Uterus (tissue), 4 donors: ENCODE measurements at places on chromosomes 3 and 15. TPM values are rescaled to one million over a fixed set of nuclear protein-coding genes. Genes with fewer than 3 reads are reported as not detected.

The ST3GAL6 gene
- 11.0 TPM for total RNA-seq

The RASL12 gene
- 65.3 TPM for total RNA-seq

The UBR1 gene
- total RNA-seq = 57.8 TPM

The CGNL1 gene
- total RNA-seq = 23.5 TPM

The EDC3 gene
- 9.4 TPM for total RNA-seq

The THRB gene
- total RNA-seq = 28.2 TPM

The IQCH gene
- total RNA-seq = 3.0 TPM

The SLC9C1 gene
- 1.7 TPM for total RNA-seq

The OXNAD1 gene
- 33.2 TPM for total RNA-seq

The CIDEC gene
- not detected for total RNA-seq

The LRRC2 gene
- total RNA-seq = 10.7 TPM

GRCh38 chr3:152298393-152299248 is 29.9 kb downstream of the MBNL1 start:
- DNase-seq = peak; percentile 81

- DNase-seq = no peak
These were observed 318.0 kb upstream of the CTDSPL start for GRCh38 chr3:37543666-37544065.

- DNase-seq = no peak
These were observed 2.5 kb downstream of the OR4F6 start for GRCh38 chr15:101805605-101806345.

GRCh38 chr3:182920515-182921084 is 59.7 kb downstream of the DCUN1D1 start:
- no peak for DNase-seq

- DNase-seq = no peak
These were observed 105.2 kb upstream of the NR2E3 start for GRCh38 chr15:71705151-71705550.

GRCh38 chr3:108022256-108023150 is 68.3 kb downstream of the CD47 start:
- DNase-seq = no peak

GRCh38 chr3:31132132-31132769 is 237.8 kb upstream of the GADL1 start:
- no peak for DNase-seq

DNA sequence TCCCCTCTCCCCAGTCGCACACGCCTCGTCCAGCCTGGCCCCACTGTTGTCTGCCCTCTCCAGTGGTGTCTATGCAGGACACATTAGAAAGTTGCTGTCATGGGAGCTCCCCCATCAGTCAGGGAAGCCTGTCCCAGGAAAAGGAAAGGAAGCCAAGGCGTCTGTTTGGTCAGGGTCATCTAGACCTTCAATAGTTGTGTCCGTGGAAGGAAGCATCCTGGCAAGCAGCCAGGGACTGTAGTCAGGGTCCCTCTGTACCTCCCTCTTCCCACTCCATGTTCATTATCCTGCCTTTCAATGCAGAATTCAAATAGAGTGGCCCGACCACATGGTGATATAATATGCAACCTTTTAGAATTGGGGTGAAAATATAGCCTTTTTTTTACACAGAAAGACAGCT is 60.7 kb upstream of the RAB6B start:
- no peak for DNase-seq

DNA sequence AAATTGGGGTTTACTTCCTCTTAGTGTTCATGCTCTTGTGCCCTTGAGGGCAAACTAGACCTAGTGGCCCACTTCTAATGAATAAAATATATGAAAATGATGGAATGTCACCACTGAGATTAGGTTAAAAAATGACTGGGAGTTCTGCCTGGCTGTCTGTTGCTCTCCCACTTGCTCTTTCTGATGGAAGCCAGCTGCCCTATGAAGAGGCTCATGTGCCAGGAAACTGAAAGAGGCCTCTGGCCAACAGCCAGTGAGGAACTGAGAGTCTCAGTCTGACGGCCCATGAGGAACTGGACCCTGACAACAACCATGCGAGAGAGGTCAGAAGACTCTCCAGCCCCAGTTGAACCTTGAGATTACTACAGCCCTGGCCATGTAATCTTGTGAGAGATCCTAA is 107.1 kb upstream of the FHIT start:
- DNase-seq = peak; percentile 75

DNA sequence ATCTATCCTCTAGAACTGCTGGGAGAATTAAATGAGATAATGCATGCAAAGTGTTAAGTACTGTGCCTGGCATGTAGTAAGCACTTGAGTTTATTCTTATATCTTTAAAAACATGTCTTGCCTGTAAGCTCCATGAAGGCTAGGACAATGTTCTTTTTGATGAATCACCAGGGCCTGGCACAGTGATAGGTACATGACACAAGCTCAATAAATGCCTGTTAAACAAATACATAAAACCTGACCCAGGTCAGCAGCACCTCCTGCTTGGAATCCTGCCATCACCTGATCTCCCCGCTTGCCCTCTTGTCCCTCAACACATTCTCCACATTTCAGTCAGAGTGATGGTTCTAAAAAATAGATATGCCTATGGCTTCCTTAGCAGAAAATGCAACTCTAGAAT is 186.8 kb downstream of the CHST2 start:
- DNase-seq = no peak

GRCh38 chr3:106030627-106030963 is 161.8 kb upstream of the CBLB start:
- DNase-seq = no peak

- DNase-seq = no peak
These were observed 124.8 kb downstream of the DMXL2 start for GRCh38 chr15:51497806-51498205.

DNA sequence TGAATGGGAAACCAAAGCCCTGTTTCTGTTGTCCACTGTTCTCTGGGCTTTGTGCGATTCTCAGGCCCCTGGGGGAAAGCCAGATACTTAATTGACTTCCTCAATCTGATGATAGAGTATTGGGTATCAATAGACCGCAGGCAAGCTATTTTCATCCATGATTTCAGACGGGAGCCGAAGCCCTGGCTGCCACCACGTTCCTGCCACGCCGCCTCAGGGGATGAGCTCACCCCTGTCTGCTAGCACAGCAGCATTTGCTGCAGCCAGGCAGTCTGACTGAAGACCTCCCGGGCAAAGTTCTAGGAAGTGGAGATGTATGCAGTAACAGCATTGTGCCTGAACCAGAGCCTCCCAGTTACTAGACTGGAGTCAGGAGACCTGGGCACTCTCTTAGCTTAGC is 69.8 kb downstream of the ISG20 start:
- no peak for DNase-seq

- no peak for DNase-seq
These were observed 126.0 kb downstream of the IMPG2 start for GRCh38 chr3:101194392-101194791.

GRCh38 chr3:56025326-56025725 is 442.9 kb downstream of the ERC2 start:
- DNase-seq = no peak

GRCh38 chr15:53695365-53695764 is 64.1 kb downstream of the WDR72 start:
- DNase-seq = no peak

- DNase-seq = peak; percentile 46
These were observed 15.5 kb downstream of the TATDN2 start for GRCh38 chr3:10263646-10264363.

DNA sequence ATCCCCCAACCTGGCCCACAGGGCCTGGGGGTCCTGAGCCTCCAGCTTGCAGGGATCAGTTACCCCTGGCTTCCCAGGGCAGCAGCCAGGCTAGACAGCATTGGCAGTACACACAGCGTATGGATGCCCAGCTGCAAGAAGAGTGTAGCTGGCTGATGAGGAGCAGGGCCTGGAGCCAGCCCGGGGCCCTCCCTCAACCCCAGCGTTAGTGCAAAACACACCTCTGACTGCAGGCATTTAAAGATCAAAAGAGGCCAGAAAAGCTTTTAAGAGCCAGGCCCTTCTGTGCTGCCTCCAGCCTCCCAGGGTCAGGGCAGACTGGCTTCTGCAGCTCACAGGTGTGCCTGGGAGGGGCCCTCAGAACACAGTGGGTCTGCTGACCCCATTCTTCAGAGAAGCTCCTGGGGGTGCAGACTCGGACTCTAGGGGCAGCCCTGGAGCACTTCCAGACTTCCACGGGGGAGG is 110.6 kb downstream of the ETFA start:
- DNase-seq = no peak

DNA sequence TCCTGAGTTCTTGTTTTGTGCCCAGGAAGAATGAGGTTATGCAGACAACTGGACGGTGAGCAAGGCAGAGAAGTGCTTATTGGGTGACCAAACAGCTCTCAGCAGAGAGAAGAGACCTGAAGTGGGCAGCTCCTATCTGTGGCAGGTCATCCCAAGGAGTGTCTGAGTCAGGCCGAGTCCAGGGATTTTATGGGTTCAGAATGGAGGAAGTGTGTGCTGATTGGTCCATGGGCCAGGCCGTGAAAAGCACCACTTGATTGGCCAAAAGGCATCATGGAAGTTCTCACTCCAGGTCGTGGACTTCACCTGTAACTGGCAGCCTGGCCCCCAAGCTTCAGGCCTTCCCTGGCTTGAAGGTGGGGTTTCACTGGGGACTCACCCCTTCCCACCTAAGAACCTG is 74.5 kb downstream of the NR1D2 start:
- DNase-seq = no peak

GRCh38 chr3:116037954-116038911 is 407.1 kb downstream of the LSAMP start:
- DNase-seq = no peak

DNA sequence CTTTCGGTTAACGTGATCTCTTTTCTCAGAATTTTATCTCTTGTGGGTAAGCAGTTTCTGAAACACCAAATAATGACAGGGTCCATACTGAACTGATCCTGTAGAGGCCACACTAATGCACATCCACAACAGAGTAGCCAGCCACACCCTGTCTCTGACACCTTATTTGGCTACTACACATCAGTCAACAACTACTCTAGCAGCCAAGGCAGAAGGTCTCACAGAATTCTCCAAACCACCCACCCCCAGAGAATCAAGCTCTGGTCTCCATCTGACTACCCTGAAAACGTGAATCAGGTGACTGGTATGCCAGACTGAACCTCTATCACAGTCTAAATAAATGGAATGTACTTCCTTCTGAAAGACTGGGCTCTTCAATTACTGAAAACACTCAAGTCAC is 38.0 kb downstream of the EDC3 start:
- no peak for DNase-seq

DNA sequence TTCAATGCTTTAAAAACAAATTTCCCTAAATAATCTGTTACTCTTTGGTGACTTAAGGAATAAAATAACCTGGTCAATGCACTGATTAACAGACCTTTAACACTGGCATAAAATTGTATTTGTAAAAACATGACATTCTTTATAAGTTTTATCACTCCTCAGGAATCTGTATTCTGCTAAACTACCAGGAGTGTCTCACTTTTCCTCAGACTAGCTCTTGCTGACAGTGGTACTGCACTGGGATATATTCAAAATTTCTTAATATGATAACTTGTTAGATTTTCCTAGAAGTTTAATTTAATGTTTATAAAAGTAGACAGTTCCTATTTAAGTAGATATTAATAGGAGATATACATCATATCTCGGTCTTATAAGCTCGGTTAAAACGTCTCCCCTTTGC is 363.4 kb upstream of the ARHGEF26 start:
- no peak for DNase-seq

GRCh38 chr3:172079326-172079976 is 40.1 kb downstream of the FNDC3B start:
- no peak for DNase-seq

GRCh38 chr3:94176988-94177745 is 114.3 kb downstream of the NSUN3 start:
- DNase-seq = no peak

GRCh38 chr15:36753173-36753572 is 173.7 kb downstream of the CDIN1 start:
- no peak for DNase-seq

GRCh38 chr3:128993461-128994172 is at the start of gene CFAP92:
CFAP92 (minus strand) TSS chr3:128994076; CDS start chr3:128993304, 772 bp downstream.
- peak; percentile 87 for DNase-seq

DNA sequence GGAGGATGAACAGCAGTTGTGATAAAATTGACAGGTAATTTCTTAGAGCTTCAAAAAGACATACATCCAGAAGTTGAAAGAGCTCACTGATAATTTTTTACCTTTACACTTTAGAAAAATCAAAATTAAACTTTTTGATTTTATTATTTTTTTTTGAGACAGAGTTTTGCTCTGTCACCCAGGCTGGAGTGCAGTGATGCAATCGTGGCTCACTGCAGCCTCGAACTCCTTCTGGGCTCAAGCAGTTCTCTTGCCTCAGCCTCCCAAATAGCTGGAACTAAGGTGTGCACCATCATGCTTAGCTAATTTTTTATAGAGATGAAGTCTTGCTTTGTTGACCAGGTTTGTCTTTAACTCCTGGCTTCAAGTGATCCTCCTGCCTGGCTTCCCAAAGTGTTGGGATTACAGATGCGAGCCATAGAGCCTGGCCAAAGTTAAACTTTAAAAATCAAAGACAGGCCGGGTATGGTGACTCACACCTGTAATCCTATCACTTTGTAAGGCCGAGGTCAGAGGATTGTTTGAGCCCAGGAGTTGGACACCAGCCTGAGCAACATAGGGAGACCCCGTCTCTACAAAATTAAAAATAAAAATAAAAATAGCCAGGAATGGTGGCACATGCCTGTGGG is 21.7 kb downstream of the PLA2G4F start:
- DNase-seq = no peak

DNA sequence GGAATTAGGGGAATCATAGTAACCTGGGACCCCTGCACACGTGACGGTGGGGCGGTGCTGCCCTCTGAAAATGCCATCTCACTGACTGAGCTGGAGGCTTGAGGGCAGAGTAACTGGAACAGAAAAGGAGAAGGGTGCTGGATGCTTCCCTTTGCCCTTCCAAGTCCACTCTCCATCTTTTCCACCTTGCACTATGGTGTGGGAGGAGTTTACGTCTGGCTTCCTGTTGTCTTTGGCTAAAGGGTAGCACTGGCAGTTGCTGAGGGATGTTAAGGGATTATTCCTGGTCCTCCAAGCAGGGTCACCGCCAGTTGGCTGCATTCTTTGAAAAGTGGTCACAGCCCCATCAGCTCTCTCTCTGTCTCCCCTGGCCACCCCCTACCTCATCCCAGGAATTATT is 129.4 kb upstream of the SNTN start:
- DNase-seq = no peak

- no peak for DNase-seq
These were observed 71.8 kb upstream of the GCNT3 start for GRCh38 chr15:59539799-59540198.
